ENCODE measurements at places on chromosomes 1 and 21. TPM values are rescaled to one million over a fixed set of nuclear protein-coding genes. Genes with fewer than 3 reads are reported as not detected.

The CD1C gene
- not detected for total RNA-seq

The AKR7A3 gene
- total RNA-seq = 2.0 TPM

The KRTAP11-1 gene
- not detected for total RNA-seq

The NGF gene
- total RNA-seq = 15.7 TPM

The VSIG8 gene
- total RNA-seq = 0.18 TPM

The ETNK2 gene
- 54.5 TPM for total RNA-seq

GRCh38 chr1:62917805-62918204 lies 133.9 kb downstream of the ATG4C start:
- H3K36me3 ChIP-seq = no peaks in the 10 kb centered on the region
- no peak overlapping the region for H3K27ac ChIP-seq
- DNase-seq = no peak
- no peaks in the 10 kb centered on the region for H3K27me3 ChIP-seq
- H3K4me3 ChIP-seq = no peak overlapping the region

- no peak for DNase-seq
- H3K4me1 ChIP-seq = peaks cover 10% of the 10 kb centered on the region
- no peaks in the 10 kb centered on the region for H3K36me3 ChIP-seq
- H3K27me3 ChIP-seq = no peaks in the 10 kb centered on the region
These were observed 85.4 kb upstream of the SLC25A33 start for GRCh38 chr1:9453779-9454418.

DNA sequence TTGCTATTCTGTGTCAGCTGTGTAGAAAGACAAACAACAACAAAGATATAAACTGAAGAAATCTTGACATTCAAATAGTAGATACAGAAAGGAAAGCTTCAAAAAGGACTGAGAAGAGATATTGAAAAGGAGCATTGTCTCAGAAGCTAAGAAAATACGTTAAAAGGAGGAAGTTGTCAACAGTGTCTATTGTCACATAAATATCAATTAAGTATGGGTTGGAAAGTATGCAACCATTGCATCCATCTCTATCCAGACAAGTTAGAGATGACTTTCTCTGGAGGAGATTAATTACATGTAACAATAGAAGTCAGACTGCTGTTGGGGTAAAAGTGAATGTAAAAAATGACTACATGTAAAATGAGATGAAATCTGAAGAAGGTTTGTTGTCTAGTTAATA lies 29.7 kb upstream of the BRINP3 start:
- H3K4me1 ChIP-seq = no peaks in the 10 kb centered on the region
- H3K36me3 ChIP-seq = no peaks in the 10 kb centered on the region

DNA sequence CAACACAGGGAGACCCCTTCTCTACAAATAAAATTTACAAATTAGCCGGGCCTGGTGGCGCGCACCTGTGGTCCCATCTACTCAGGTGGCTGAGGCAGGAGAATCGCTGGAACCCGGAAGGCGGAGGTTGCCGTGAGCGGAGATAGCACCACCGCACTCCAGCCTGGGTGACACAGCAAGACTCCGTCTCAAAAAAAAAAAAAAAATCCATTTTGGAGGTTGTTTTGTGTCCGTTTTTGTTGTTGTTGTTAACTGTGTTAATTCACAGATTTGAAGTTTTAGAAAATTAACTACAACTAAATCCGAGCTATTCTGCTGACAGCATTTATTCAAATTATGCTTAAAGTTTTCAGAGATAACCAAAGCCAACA lies 618 bp downstream of the CLCC1 start:
- peak; percentile 34 for DNase-seq
- no peaks in the 10 kb centered on the region for H3K36me3 ChIP-seq
- no peaks in the 10 kb centered on the region for H3K27me3 ChIP-seq

- no peaks in the 10 kb centered on the region for H3K4me1 ChIP-seq
- no peaks in the 10 kb centered on the region for H3K27me3 ChIP-seq
- H3K36me3 ChIP-seq = no peaks in the 10 kb centered on the region
- H3K4me3 ChIP-seq = no peak overlapping the region
- no peak overlapping the region for H3K27ac ChIP-seq
These were observed 8.3 kb upstream of the ADAM15 start for GRCh38 chr1:155042789-155043188.

- H3K4me1 ChIP-seq = peaks cover 5% of the 10 kb centered on the region
- H3K27me3 ChIP-seq = no peaks in the 10 kb centered on the region
- peak; percentile 81 for DNase-seq
- H3K36me3 ChIP-seq = no peaks in the 10 kb centered on the region
- peak overlapping the region; percentile 4 for H3K27ac ChIP-seq
These were observed 36.7 kb downstream of the CAPN2 start for GRCh38 chr1:223748773-223749733.

GRCh38 chr1:198865319-198865718 lies 226.5 kb downstream of the PTPRC start:
- no peak overlapping the region for H3K4me3 ChIP-seq
- no peak for DNase-seq
- H3K4me1 ChIP-seq = no peaks in the 10 kb centered on the region
- H3K27me3 ChIP-seq = no peaks in the 10 kb centered on the region
- H3K27ac ChIP-seq = no peak overlapping the region

GRCh38 chr1:14592004-14592631 lies 6.4 kb upstream of the KAZN start:
- no peaks in the 10 kb centered on the region for H3K27me3 ChIP-seq
- no peak for DNase-seq
- no peaks in the 10 kb centered on the region for H3K36me3 ChIP-seq
- no peak overlapping the region for H3K27ac ChIP-seq
- no peak overlapping the region for H3K4me3 ChIP-seq
- no peaks in the 10 kb centered on the region for H3K4me1 ChIP-seq

- H3K27me3 ChIP-seq = no peaks in the 10 kb centered on the region
- no peak for DNase-seq
- no peak overlapping the region for H3K27ac ChIP-seq
- no peak overlapping the region for H3K4me3 ChIP-seq
These were observed 627.4 kb upstream of the NR5A2 start for GRCh38 chr1:199399996-199400724.

DNA sequence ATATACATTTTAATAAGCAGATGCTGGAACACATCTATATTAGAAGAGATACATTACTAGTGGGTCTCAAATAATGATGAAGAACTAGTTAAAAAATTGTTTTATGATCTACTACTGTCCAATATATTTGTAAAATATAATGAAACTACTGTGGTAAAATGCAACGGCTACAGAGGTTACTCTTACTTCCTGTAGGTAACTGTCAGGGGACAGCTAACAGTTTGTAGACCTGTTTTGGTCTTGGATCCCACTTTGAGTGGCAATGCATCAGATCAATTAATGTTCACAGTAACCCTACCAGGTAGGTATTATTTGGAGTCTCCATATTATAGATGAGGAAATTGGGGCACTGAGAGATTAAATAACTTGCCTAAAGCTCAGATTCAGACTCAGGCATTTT lies 26.7 kb upstream of the MYSM1 start:
- no peak overlapping the region for H3K27ac ChIP-seq
- DNase-seq = no peak
- H3K27me3 ChIP-seq = no peaks in the 10 kb centered on the region
- no peak overlapping the region for H3K4me3 ChIP-seq

- H3K27me3 ChIP-seq = no peaks in the 10 kb centered on the region
- no peak overlapping the region for H3K4me3 ChIP-seq
- DNase-seq = no peak
These were observed 162.8 kb downstream of the PDE4B start for GRCh38 chr1:65955503-65955902.

- no peak for DNase-seq
- H3K4me1 ChIP-seq = no peaks in the 10 kb centered on the region
- no peak overlapping the region for H3K27ac ChIP-seq
- H3K4me3 ChIP-seq = no peak overlapping the region
These were observed 140.3 kb upstream of the CSF3R start for GRCh38 chr1:36622741-36623648.

- H3K4me3 ChIP-seq = peak overlapping the region; percentile 71
- H3K4me1 ChIP-seq = peaks cover 6% of the 10 kb centered on the region
- no peaks in the 10 kb centered on the region for H3K27me3 ChIP-seq
- H3K36me3 ChIP-seq = no peaks in the 10 kb centered on the region
These were observed 4.9 kb downstream of the PBX1 start for GRCh38 chr1:164563721-164564360.

DNA sequence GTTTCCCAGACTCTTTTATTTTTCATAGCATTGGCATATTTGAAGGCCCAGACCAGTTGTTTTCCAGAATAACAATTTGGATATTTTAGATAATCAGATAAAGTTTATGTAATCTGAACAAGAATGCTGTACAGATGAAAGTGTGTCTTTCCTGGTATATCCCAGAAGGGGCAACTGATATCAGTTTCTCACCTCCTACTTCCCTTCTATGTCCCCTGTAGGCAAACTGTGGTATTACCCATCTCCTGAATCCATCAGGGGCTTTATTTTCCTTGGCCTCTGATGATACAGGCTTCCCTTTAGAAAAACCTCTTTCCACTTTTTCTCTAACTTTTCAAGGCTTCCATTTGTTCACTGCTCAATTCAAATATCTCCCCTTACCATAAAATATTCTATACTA lies 87.5 kb upstream of the RGS1 start:
- H3K27ac ChIP-seq = no peak overlapping the region
- H3K27me3 ChIP-seq = no peaks in the 10 kb centered on the region
- H3K36me3 ChIP-seq = no peaks in the 10 kb centered on the region
- H3K4me1 ChIP-seq = no peaks in the 10 kb centered on the region
- H3K4me3 ChIP-seq = no peak overlapping the region
- no peak for DNase-seq

GRCh38 chr1:236280438-236281197 lies 1.1 kb downstream of the ERO1B start:
- no peaks in the 10 kb centered on the region for H3K27me3 ChIP-seq
- no peaks in the 10 kb centered on the region for H3K36me3 ChIP-seq
- H3K27ac ChIP-seq = peak overlapping the region; percentile 33
- peaks cover 1% of the 10 kb centered on the region for H3K4me1 ChIP-seq

DNA sequence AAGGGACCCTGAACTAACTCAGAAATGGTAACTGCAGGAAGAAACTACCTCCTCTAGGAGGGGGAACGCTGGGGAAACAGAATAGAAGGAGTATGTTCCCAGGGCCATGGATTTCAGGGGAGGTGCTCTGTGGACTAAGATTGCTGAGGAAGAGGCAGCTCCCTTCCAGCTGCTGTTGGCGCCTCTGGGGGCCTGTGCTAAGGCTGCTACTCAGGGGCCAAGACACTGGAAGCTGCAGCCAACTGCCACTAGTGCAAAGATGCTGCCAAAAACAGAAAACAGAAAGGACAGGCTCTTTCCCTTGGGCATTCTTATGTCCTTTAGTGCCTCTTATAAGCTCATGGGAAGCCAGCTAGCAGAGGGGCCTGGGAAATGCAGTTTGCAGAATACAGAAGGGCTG lies 58.0 kb upstream of the SGIP1 start:
- H3K27me3 ChIP-seq = no peaks in the 10 kb centered on the region
- H3K27ac ChIP-seq = no peak overlapping the region
- no peaks in the 10 kb centered on the region for H3K36me3 ChIP-seq
- no peak for DNase-seq
- no peaks in the 10 kb centered on the region for H3K4me1 ChIP-seq
- H3K4me3 ChIP-seq = no peak overlapping the region

DNA sequence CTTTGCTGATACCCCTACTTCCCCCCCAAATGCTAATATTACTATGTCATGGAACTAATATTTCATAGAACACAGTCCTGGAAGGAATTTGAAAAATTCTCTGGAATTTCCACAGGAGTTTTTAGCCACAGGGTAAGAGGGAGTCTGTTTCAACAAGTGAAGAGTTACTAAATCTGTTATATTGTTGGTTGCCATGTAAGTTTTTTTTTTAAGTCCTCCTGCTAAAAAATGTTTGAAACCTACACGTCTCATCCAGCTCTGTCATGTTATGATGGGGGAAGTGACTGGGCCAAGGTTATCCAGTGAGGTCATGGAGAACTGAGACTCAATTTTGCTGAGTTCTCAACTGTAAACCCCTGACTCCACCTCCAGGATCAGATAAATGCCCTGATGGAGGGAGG lies 60.8 kb upstream of the USP24 start:
- DNase-seq = no peak
- H3K4me1 ChIP-seq = no peaks in the 10 kb centered on the region
- no peaks in the 10 kb centered on the region for H3K36me3 ChIP-seq
- H3K27me3 ChIP-seq = no peaks in the 10 kb centered on the region

DNA sequence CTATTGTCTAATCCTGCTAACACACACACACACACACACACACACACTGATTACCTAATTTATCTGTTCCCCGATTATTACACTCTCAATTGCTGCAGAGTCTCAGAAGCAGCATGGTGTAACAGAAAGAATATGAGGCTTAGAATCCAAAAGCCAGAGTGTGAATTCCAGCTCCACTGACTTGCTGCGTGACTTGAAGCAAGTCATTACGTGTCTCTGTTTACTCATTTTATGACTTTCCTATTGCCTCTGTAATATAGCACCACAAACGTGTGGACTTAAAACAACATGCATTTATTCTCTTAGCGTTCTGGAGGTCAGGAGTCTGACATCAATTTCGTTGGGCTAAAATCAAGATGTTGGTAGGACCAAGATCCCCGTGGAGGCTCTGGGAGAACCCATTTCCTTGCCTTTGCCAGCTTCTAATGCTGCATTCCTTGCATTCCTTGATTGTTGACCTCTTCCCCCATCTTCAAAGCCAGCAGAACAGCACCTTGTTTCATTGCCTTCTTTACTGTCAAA lies 55.9 kb upstream of the ATP5PO start:
- no peaks in the 10 kb centered on the region for H3K27me3 ChIP-seq
- no peaks in the 10 kb centered on the region for H3K36me3 ChIP-seq
- peaks cover 2% of the 10 kb centered on the region for H3K4me1 ChIP-seq
- no peak overlapping the region for H3K27ac ChIP-seq

DNA sequence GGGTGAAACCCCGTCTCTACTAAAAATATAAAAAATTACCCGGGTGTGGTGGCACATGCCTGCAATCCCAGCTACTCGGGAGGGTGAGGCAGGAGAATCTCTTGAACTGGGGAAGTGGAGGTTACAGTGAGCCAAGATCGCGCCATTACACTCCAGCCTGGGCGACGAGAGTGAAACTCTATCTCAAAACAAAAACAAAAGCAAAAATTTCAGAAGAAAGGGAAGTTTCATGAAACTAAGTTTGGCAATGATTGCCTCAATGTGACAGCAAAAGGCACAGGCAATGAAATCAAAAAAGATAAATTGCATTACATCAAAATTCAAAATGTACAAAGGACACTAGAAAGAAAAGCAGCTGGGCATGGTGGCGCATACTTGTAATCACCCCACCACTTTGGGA lies 40.1 kb downstream of the BTF3L4 start:
- H3K27ac ChIP-seq = no peak overlapping the region
- no peak for DNase-seq
- H3K4me3 ChIP-seq = no peak overlapping the region
- no peaks in the 10 kb centered on the region for H3K4me1 ChIP-seq
- H3K27me3 ChIP-seq = no peaks in the 10 kb centered on the region
- H3K36me3 ChIP-seq = no peaks in the 10 kb centered on the region

DNA sequence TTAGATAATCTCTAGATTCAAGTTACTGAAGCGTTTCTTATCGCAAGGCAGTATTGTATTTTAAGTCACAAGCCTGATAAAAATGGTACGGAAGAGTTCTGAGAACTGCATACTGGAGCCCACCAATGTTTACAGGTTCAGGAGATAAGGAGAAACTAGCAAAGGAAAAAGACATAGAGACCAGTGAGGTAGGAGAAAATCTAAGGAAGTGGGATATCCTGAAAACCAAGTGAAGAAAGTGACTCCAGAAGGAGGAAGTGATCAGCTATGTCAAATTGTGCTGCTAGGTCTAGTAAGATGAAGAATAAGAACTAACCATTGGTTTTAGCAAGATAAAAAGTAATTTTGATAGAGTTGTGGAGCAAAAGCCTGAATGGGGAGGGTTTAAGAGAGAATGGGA lies 31.0 kb upstream of the ACADM start:
- DNase-seq = no peak
- H3K36me3 ChIP-seq = no peaks in the 10 kb centered on the region
- no peak overlapping the region for H3K27ac ChIP-seq
- no peak overlapping the region for H3K4me3 ChIP-seq
- no peaks in the 10 kb centered on the region for H3K27me3 ChIP-seq

GRCh38 chr1:154845174-154845573 lies 24.9 kb downstream of the KCNN3 start:
- no peak overlapping the region for H3K27ac ChIP-seq
- DNase-seq = no peak
- H3K36me3 ChIP-seq = no peaks in the 10 kb centered on the region
- H3K27me3 ChIP-seq = no peaks in the 10 kb centered on the region
